ENCODE measurements at places on chromosomes 7 and 10.

DNA sequence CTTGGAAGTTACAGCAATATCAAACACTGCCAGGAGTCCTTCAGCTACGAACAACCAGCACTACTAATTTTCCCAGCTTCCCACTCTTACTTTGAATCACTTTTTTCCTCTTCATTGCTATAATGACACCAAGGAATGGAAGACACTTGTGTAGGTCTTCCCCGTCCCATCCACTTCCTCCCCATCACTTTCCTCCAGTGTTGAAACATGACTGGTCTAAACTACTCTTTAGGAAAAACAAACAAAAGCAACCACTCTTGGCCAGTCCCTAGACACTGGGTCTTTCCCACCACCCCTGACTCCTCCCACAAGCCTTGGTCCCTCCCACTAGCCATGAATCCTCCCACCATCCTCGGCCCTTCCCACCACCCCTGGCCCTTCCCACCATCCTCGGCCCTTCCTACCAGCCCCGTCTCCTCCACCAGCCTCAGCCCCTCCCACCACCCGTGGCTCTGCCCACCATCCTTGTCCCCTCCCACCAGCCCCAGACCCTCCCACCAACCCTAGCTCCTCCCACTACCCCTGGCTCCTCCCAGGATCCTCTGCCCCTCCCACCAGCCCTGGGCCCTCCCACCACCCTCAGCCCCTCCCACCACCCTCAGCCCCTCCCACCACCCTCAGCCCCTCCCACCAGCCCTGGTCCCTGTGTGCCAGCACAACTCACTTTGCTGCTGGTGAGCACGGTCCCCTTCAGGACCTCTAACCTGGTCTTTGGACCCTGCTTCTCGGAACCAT lies 68.5 kb downstream of the CXCL12 start:
- peak; percentile 7 for DNase-seq

- no peak for DNase-seq
Observed at GRCh38 chr10:36224431-36224985, 582.4 kb upstream of the FZD8 start.

DNA sequence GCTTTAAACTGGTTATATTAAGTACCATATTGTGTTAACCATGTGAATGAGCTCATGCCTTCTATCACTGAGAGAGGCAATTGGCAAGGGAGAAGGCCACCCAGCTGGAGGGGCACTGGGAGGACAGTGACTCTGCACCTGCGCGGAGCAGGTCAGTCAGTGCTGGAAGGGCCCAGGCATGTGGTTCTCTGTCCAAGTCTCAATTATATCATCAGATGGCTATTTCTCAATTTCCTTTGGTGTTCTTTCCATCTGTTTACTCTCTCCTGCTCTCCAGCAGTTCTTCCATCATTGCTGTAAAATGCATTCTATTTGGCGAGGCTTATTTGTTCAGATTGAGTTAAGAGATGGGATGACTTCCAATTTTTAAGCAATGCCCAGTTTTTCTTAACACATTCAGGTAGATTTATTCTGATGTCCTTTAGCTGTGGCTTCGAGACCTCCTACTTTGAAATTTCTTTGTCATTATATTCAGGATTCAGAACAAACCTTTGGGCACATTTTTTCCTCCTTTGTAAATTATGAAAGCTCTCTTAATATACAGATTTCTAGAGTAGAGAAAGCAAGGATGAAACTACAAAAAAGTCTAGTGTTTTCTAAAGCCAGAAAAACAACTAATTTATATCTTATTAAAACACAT lies 159.3 kb downstream of the BMPER start:
- no peak for DNase-seq

GRCh38 chr7:6306471-6306870 lies 34.0 kb upstream of the CYTH3 start:
- no peak for DNase-seq
